ENCODE measurements at places on chromosomes 2 and 18.

GRCh38 chr2:180319586-180320405, 312.7 kb upstream of the CWC22 start:
- no peak for DNase-seq

GRCh38 chr2:153299809-153300208, 178.8 kb downstream of the RPRM start:
- no peak for DNase-seq

DNA sequence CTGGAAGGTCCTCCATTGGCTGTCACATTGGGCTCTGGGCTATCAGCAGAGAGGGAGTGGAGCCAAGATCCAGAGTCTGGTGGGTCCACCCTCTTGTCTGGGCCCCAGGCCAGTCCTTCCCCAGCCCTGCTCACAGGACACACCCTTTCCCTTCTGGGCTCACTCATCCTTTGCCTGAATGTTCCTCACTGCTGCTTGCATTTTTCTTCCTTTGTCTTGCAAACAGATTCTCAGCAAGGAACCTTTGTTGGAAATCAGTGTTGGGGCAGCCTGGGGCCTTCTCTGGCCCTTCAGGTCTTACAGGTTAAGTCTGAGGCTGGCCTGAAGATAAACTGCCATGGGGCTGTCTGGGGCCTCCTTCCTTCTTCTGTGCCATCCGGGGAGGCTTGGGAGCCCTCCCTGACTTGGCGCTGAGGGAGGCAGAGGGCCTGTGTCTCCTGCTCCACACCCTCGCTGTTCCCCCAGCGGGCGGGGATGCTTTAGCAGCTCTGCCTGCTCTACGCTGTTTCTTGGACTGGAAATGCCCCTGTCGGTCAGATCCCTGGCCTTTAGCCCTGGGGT, 11.5 kb upstream of the CELF4 start:
- DNase-seq = peak; percentile 37

DNA sequence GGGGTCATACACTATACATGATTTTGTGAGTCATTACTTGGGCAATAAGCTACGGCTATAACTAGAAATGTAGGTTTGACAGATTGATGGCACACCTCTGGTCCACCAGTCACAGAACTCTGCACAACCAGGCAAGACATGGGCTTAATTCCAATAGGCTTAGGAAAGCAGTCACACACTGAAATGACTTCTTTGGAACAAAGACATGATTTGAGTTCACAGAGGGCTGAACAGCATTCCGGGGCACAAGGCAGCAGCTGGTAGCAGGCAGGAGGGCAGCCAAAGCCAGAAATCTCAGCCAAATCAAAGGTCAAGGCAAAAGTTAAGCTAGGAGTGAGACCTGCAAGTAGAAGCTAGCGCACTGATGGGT, 27.4 kb downstream of the FABP1 start:
- no peak for DNase-seq

- DNase-seq = peak; percentile 90
Observed at GRCh38 chr2:223601932-223602666, at the start of gene SCG2. Gene SCG2, minus strand, starts transcription at chr2:223602361. Its CDS starts 3,079 bp downstream, at chr2:223599282.

DNA sequence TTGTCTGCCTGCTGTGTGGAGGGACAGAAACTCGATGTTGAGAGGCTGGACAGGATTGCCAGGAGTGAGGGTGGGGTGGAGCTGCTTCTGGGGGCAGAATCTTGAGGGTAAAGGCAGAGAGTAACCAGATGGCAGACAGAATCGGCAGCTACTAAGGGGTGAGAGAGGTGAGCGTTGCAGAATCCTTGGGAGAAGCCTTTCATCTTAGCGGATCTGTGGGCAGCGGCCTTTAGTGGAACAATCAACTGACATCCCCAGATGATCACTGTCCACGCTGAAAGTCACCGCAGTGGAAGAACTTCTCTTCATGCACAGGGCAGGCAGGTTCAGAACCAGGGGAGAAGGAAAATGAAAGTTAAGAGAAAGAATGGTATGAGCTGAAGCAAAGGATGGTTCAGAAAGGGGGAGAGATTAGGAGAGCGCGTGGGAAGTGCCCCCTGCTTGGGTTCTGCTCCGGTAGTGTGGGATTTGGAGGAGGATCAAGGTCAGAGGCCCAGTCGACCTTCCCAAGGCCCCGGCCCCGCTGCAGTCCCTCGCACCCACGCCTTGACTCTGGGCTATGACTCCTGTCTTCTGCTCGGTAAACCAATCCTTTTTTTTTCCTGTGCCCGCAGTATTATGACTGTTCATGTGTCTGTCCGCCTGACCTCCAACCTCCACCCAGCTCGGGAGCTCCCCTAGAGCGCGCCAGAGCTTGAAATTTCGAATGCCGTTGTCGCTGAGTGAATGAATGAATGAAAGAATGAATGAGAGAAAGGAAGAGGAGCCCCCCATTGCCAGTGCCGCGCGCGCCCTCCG, 584 bp downstream of the BOLA3 start:
- DNase-seq = no peak

GRCh38 chr18:6627645-6628044, 101.9 kb upstream of the ARHGAP28 start:
- DNase-seq = no peak

GRCh38 chr2:119712571-119712970, 33.6 kb downstream of the TMEM177 start:
- DNase-seq = no peak

GRCh38 chr2:180497621-180498152, 482.7 kb upstream of the UBE2E3 start:
- DNase-seq = no peak

DNA sequence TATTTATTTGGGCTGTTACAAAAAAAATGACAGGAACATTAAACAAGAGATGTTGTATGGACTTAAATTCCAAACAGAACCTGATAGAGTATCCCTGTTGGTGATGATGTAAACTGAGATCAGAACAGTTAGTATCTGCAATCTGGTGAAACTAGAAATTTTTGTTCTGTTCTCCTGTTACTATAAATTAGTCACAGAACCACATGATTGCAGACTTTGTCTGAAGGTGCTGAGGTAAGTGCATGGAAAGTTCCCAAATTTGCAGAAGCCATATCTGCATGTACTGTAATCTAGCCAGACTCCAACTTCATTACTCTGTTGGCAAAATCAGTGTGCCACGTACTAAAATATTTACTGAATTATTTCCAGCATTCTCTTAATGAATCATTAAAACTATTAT, 516.3 kb upstream of the FSIP2 start:
- no peak for DNase-seq

DNA sequence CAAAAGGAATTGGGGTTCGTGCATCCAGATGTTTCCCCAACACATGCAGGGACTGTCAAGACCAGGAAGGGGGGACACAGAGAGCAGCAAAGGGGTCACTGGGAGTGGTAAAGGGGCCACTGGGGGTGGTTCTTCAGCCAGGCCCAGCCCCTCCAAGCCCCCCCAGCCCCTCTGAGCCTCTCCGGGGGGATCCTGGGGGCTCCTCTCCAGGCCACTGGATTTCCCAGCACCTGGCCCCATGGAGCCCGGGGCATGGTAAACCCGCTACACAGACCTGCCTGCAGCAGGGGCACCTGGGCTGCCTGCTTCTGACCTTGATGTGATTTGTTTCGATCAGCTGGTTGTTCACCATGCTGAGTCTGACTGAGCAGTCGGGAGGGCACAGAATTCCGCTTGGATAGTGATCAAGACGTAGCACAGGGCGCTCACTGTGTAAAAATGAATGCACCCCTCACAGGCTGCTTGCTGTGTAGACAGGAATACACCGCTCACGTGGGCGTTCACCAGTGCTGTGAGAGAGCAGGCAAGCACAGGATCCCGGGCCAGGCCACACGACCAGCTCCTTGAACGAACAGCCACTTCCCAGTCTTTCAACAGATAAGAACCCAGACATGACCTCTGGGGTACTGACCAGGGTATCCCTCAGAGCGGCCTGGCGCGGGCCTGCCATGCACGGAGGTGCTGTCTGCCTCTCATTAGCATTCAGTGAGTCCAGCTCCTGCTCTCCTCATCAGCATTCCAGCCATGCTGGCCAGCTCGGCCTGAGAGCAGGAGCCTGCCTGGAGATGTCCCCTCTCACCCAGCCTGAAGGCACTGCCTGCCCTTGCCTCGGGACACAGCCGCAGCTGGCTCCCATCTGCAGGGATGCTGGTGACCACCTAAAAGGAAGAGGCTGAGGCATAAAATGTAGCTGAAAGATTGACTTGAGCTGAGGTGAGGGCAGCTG, 73.3 kb upstream of the OTOS start:
- DNase-seq = no peak

DNA sequence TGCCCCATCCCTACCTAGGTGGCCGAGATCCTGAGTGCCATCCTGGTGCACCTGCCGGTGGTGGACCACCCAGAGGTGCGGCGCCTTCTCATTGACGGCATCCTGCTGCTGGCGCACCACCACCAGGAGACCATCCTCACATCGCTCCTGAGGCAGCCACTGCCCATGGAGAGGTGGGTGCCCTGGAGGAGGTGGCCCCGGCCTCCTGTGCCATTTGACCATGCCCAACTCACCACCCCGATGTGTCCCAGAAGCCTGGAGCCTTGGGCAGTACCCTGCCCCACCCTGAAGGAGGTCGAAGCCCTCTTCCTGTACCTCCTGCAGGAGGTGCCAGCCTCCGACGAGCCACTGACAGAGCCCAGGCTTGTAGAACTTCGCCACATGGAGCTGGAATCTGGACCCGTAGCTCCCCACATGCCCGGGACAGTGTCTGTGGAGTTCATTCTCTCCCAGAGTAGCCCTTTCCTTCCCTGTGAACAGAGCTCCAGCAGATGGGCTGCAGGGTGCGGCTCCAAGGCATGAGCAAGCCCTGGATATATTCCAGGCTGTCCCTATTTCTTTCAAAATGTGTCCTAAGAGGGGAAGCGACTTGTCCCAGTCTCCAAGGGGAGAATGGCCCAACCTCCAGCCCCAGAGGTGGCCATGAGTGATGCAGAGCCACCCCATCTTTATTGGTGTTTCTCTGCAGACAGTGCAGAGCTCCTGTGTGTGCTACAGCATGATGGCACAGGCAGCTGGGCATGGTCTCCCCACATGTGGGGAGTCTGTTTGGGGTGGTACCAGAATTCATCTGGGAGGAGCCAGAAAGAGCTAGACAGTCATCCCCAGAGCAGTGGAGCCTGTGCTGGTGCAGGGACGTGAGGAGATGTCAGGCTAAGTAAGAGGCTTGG, 34.2 kb downstream of the HJURP start:
- DNase-seq = no peak

GRCh38 chr2:126835831-126836230, 62.9 kb upstream of the TEX51 start:
- DNase-seq = no peak

GRCh38 chr2:239235311-239235710, 165.5 kb downstream of the HDAC4 start:
- no peak for DNase-seq

DNA sequence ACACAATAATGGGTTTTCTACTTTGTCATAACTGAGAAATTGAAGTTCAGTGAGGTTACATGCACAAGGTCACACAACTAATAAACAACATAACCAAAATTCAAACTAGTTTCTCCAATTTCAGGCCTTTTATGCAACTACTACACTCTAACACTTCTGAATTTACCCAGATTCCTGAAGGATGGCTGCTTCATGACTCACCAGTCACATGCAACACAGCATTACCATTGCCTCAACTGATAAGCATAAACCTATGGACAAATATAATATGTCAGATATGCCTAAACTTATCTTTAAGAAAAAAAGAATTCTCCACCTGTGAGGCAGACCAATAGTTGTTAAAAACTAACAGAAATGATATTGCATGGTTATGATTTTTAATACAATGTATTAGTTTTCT, 586.5 kb upstream of the SLC8A1 start:
- no peak for DNase-seq

DNA sequence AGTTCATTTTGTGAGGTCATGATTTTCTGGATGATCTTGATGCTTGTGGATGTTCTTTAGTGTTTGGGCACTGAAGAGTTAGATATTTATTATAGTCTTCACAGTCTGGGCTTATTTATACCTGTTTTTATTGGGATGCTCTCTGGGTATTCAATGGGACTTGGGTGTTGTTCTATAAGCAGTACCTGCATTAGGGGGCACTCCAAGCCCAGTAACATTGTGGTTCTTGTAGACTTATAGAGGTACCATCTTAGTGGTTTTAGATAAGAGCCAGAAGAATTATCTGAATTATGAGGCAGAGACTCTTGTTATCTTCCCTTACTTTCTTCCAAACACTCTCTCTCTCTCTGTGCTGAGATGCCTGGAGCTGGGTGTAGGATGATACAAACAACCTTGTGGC, 470.0 kb downstream of the PIK3C3 start:
- no peak for DNase-seq

- no peak for DNase-seq
Observed at GRCh38 chr2:124626993-124627392, 601.9 kb downstream of the CNTNAP5 start.

GRCh38 chr18:40565805-40566509, 1389.1 kb upstream of the PIK3C3 start:
- no peak for DNase-seq

DNA sequence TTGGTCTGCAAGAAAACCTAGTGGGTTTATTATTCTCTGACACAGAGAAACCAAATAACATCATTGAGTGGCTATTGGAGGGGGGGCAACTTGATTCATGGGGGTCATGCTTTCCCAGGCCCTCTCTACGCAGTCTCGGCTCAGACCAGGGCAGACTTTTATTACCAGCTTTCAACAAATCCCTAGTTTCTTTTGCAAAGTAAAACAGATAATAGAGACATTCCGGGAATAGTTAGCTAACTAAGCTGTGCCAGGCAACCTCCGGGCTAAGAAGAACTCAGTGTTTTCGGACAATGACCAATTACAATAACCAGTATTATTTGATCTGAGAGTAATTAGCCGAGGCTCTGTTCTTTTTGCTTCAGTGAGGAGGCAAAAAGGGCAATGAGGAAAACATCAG, 66.3 kb downstream of the CDK15 start:
- no peak for DNase-seq
